ENCODE measurements at places on chromosomes 16 and 17.

GRCh38 chr17:49555495-49556222, 20.0 kb upstream of the NXPH3 start:
- no peak for DNase-seq

DNA sequence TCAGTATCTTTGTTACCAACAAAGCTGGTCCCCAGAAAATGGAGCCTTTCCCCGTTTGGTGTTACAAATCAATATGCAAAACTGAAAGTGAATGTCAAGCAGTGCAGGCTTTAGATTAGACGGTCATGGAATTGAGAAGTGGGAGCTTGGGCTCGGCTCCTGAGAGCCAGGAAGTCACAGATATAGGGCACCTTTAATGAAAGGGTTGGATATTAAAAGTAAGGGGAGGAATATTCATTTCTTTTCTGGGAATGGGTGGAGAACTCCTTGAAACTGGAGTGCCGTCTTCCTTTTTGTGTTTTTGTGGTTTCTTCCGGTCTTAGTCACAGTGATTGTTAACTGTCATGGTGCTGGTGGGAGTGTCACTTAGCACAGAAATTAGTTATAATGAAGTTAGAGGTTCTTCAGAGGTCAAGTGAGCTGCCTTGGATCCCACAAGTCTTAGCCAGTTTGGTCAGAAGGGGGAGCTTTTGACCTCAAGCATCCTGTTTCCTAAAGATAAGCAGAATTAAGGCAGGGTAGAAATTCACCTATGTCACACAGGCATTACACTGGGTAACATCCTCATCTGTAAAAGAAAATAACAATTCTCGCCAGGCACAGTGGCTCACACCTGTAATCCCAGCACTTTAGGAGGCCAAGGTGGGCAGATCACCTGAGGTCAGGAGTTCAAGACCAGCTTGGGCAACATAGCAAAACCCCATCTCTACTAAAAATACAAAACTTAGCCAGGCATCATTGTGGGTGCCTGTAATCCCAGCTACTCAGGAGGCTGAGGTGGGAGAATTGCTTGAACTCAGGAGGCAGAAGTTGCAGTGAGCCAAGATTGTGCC, 9.6 kb upstream of the EIF1 start:
- DNase-seq, result peak; percentile 32

DNA sequence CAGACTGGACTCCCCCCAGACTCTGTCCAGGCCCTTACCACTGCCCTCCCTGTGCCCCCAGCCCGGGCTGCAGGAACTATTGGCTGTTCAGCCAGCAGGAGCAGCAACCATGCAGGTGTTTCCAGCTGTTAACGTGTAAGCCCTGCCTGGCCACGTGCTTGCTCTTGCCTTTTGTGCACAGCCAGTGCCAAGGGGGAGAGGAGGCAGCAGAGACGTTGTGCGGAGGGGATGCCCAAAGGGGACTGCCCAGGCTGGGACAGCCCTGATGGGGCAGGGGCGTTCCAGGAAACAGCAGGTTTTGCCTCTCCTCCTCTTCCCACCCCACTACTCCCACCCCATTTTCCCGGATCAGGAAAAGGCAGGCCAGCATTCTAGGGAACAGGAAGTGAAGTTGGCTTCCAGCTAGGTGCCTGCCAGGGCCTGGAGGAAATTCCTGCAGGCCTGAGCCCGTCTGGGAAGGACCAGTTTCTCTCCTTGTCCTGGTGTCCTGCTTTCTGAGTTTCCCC, 16.7 kb upstream of the LASP1NB start:
- no peak for DNase-seq

- DNase-seq, result no peak
Observed at GRCh38 chr16:79202977-79203376, 397.6 kb downstream of the MAF start.

- peak; percentile 71 for DNase-seq
Observed at GRCh38 chr16:53372992-53373871, 61.0 kb upstream of the RBL2 start.

- no peak for DNase-seq
Observed at GRCh38 chr16:29915590-29916247, 10.3 kb downstream of the KCTD13 start.

- DNase-seq, result no peak
Observed at GRCh38 chr17:31596382-31597323, 205.2 kb downstream of the RAB11FIP4 start.

Measured in activated T-helper 1 cell treated with anti-CD3 and anti-CD28 coated beads, Interleukin-2, amount 50 U/mL, for 16 hours (primary cell).